Dermis blood vessel endothelial cell (primary cell): ENCODE measurements at places on chromosomes 2 and 18. TPM values are rescaled to one million over a fixed set of nuclear protein-coding genes. Genes with fewer than 3 reads are reported as not detected.
A peak's percentile ranks its signal among the peaks of the same experiment; 100 is the strongest.

Gene DOCK10
- total RNA-seq, result 4.1 and 5.3 TPM in 2 replicates

Gene IWS1
- 42.8 and 53.1 TPM in 2 replicates for total RNA-seq

Gene UPP2
- total RNA-seq, result not detected in 2 replicates

Gene CDH20
- total RNA-seq, result under 0.01 TPM in 1 of 2 replicates, not detected in the other

Gene MLPH
- total RNA-seq, result 0.28 and 1.0 TPM in 2 replicates

DNA sequence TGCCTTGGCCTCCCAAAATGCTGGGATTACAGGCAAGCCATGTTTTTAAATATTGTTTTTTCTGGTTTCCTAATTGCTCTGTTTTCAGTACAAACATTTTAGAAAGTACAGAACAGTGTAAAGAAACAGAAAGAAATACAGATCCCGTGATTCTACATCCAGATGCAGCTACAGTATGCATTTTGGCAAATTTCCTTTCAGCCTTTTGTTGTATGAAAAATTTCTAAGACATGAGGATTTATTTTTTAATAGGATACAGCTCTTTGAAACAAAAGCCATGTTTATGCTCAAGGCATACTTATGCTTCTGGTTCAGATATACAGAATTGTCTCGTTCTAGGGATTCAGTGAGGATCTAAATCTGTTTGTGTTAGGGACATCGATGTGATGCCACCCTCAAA is 109.5 kb downstream of the MAP2 start:
- DNase-seq, result no peak

DNA sequence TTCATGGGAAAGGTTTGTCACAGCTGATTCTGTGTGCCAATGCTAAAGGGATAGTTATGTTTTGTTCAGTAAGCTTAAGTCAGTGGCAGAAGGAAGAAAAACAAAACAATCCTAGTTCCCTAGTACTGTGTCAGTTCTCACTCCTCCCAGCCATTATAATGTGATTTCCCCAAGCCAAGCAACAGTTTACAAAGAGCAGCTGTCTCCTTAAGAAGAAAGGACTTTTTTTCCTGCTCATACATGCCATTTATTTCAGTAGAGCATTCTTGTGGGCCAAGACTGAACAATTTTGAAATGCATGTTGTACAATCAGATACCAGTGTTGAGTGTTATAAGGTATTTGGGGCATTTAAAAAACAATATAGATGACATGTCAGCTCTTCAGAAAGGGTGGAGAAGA is 52.1 kb downstream of the NEMP2 start:
- no peak for DNase-seq

GRCh38 chr2:186437719-186438118 is 48.3 kb upstream of the ZC3H15 start:
- no peak for DNase-seq

- DNase-seq, result peak; percentile 96
These were observed 48.5 kb downstream of the SMAD7 start for GRCh38 chr18:48902023-48902855.

- peak; percentile 68 for DNase-seq
These were observed 221.5 kb upstream of the SLC35G4 start for GRCh38 chr18:11387880-11388279.

GRCh38 chr18:28018351-28018750 is 158.6 kb downstream of the CDH2 start:
- DNase-seq, result no peak

DNA sequence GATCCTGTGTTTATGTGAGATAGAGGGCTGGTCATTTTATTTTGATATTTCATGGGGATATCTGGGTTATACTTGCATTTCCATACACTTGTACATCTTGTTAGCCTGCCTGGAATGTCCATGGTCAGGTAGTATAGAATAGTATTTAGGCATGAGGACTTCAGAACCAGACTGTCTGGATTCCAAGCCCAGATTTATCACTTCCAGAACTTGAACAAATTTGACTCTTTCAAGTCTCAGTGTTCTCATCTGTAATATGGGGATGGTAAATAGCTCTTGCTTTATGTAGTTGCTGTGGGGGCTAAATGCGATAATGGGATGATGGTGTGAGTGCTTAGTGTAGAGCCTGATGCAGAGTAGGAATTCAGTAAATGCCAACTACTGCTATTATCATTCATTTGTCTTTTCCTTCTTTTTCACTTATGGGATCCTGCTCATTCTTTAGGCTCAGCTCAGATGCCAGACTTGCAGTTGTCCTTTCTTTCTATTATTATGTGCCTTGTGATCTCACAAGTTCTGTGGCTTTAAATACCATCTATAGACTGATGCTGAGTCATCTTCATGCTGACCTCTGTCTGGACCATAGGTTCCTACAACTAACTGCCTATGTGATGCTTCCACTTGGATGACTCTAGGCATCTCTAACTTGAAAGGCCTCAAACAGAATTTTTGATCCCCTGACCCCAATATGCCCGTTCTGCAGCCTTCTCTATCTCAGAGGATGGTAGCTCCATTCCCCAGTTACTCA is 67.4 kb downstream of the POLE4 start:
- no peak for DNase-seq

GRCh38 chr2:128727914-128728313 is 409.2 kb upstream of the HS6ST1 start:
- no peak for DNase-seq

DNA sequence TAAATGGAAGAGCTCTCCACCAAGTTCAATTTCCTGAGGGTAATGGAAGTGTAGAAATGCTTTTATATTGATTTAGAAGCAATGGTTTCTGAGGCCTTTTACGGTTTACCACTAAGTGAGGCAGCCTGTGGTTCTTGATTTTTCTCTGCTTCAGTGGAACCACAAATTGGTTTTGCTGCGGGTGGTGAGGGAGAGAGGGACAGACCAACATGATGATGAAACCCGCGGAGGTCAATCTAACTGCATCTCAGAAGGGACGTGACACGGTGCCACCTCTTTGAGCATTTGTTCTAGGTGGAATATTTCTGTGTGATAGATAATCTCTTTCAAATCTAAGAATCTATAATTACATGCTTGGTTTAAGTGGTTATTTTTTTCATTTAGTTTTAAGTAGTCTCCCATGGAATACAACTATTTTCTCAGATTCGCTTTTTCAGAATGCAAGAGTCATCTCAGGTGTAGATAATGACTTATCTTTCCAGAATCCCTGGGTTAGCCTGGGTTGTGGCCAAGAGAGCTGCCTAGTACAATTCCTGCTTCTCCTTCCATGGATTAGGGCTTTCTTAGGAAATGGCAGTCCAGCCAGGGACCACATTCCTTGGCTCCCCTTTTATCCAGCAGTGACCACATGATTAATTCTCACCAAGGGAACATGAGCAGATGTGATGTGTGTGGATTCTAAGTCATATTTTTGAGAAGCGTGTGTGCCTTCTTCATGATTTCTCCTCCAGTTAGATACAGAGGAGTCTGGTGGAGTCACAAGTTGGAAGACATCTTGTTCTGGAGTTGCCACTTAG is 52.5 kb downstream of the KCNE4 start:
- no peak for DNase-seq

GRCh38 chr2:205675861-205676516 is 6.3 kb upstream of the NRP2 start:
- peak; percentile 72 for DNase-seq

GRCh38 chr2:162006337-162006736 is 67.7 kb downstream of the DPP4 start:
- DNase-seq, result no peak

DNA sequence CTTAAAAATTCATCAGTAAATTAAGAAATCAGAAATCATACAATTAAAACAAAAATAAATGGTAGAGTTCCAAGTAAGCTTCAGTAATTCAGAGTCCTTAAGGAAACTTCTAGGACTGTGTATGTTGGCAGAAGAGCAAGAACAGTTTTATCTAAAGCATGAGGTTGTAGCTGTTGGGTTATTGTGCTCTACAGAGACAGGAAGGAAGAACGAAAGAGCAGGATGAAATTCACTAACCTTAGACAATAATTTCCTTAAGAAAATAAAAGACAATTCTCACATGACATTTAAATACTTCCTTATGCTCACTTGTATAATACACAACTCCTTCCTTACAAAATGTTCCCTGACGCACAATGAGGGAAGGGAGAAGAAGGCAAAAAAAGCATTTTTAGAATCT is 133.4 kb downstream of the STK39 start:
- DNase-seq, result peak; percentile 69

- no peak for DNase-seq
These were observed 140.6 kb downstream of the NETO1 start for GRCh38 chr18:72727038-72727655.

GRCh38 chr2:49261781-49262180 is 107.5 kb upstream of the FSHR start:
- DNase-seq, result no peak

- no peak for DNase-seq
These were observed 40.1 kb upstream of the TMEM177 start for GRCh38 chr2:119638685-119639554.

DNA sequence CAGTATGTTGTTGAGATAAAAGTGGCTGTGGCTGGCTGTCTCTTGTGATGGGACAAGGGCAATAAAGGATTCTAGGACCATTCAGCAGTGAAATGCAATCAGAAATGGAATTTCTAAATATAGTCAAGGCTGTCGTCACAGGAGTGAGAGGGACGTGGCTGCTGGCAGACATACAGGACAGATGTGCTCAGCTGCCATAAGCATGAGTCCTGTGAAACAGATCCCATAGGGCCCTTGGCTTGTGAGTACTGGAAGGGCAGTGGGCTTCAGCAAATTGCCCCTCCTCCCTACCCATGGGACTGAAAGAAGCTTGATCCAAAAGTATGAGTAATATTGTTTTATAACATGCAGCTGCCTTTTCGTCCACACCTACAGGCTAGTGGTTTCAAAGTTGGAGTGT is 4.2 kb upstream of the CNNM3 start:
- DNase-seq, result no peak

DNA sequence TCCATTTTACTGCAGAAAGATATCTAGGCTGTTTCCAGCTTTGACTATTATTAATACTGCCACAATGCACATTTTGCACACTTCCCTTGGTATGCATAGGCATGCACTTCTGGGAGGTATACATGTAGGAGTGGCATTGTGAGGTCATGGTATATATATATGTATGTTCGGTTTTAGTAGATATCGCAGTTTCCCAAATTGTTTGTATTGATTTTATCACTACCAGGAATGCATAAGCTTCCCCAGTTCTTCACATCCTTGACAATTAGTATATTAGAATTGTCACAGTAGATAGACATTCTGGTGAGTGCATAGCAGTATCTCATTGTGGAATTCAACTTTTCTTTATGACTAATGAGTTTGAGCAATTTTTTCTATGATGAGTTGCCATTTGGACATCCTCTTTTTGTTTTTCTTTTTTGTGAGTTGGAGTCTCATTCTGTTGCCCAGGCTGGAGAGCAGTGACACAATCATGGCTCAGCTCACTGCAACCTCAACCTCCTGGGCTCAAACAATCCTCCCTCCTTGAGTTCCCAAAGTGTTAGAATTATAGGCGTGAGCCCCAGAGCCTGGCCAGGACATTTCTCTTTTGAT is 4.2 kb upstream of the GRB14 start:
- peak; percentile 19 for DNase-seq

GRCh38 chr18:4250141-4250540 is 205.0 kb downstream of the DLGAP1 start:
- DNase-seq, result no peak

GRCh38 chr2:8669157-8669817 is 12.6 kb upstream of the ID2 start:
- no peak for DNase-seq
